Stimulated activated CD8-positive, alpha-beta memory T cell treated with anti-CD3 and anti-CD28 coated beads, Interleukin-4, amount 100 ng/mL, for 4 hours (primary cell): ENCODE measurements at places on chromosomes 2 and 18.

DNA sequence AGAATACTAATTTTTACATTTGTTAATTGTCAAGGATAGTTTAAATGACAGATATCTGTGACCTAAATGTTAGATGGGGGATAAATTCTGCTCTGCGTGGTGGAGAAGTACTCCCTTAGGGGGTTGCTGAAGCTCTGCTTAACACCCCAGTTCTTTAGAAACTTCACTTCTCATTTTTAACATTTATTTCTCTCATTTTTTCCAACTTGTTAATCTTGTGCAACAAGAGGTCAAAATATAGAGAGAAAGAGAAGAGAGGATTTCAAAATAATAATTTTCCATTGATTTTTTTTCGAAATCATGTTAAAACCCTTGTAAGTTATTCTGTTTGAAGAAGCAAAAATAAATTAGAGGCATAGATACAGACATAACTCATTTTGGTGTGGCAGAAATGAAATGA is 61.3 kb upstream of the SLC8A1 start:
- DNase-seq, result no peak

DNA sequence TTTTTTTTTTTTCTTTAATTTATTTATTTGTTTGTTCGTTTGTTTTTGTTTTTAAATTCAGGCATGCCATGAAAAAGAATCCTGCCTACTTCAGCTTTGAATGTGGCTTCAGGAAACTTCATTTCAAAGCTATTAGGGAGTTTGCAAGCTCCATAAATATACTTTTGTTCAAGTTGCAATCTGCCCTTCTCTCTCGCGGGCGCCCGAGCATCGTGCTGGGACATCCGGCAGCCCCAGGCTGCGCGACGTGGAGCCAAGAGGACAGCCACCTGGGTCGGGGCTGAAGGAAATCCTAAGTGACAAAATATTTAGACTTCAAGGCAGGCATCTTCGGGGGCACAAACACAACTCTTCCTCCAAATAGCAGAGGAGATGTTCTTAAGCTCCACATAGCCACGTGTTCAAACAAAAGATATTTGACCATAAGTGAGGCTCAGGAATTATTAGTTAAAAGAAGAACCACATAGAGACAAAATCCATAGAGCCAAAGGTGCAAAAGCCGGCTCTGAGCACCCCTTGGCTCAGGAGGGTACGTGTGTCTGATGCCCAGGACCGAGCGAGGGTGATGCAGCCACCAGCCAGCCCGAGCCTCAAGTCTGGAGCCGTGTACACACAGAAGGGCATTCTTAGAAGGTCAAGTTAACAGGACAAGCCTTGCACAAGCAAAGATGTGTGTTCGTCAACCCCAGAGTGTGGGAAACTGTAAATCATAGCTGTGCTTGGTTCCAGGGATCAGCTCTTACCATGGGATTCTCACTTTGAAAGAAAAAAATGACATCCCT is 256.5 kb upstream of the SALL3 start:
- DNase-seq, result no peak

- DNase-seq, result no peak
Measured at GRCh38 chr2:132462236-132462635, 45.6 kb downstream of the GPR39 start.

DNA sequence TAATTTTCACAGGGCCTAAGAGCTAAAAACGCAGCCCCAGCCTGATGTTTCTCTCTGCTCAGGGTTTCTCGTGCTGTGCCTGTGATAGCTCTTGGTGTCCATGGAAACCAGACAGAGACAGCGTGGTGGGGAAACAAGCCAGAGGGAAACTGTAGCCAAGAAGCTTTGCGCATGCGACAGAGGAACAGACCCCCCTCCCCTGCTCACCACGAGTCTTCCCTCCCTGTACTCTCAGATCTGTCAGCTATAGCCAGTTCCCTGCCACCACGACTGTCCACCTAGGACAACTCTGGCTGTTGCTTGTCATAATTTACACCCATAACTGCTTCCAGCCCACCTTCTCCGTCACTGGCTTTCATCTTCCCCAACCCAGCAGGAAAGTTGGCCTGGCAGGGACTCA is 13.2 kb upstream of the DNAJC27 start:
- no peak for DNase-seq

- no peak for DNase-seq
Measured at GRCh38 chr2:197234671-197235191, 75.8 kb downstream of the ANKRD44 start.

GRCh38 chr2:109081374-109081773 is 47.6 kb upstream of the SH3RF3 start:
- DNase-seq, result no peak

- DNase-seq, result no peak
Measured at GRCh38 chr2:216316743-216317142, 55.5 kb downstream of the MARCHF4 start.

GRCh38 chr2:227623226-227623625 is 5.9 kb downstream of the SCYGR4 start:
- DNase-seq, result no peak

DNA sequence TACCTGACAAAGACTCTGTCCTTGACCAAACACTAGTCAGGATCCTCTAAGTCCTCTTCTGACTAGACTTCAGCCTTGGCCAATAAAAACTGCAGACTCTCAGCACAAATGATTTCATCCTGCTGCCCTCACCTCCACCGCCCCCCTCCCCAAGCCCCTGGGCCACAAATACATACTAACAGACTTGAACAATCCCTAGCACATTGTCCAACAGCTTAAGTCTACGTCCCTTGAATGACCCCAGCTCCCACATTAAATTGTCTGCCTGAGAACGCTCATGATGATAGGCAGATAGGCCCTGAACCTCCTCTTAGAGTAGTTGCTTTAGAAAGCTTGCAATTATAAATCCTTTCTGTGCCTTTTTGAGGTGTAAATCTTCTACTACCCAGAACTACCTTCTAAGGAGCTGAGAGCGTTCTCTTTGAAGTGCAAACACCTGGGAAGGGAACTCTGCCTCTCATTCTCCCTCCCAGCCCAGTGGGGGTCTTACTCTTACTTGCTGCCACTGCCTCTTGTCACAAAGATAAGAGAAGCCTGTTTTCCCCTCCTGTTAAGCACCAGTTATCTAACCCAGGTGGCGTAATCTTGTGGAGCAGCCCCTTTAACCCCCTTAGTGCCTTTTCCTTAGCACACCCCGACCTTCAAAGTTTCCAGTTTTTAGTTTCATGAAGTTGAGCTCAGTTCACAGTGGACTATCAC is 1225.6 kb downstream of the LRP1B start:
- DNase-seq, result no peak

DNA sequence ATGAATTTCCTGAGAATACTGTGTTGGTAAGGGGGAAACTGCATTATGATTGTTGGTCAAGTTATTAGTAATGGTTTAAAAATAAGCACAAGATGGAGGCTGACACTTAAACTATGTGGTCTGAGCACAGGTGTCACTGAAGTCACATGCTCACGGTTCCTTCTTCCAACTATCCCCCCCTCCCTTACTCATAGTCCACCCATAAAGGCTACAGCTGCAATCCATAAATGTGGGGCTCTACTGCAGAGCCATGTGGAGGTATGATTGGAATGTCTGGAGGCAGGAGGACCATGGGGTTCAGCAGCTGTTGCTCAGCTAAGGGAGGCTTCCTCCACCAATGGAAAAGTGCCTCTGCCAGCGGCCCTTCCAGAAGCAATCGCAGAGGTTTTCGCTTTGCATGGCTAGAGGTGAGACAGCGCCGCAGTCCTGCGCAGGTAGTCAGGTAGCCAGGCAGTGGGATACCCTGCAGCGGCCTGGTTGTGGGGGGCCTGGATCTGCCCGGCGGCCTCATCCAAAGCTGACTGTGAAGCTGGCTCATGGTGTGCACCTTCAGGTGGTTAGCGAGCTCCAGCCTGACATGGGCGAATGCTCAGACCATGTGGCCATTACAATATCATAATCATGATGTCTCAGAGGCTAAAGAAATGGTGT is 249.6 kb downstream of the DCDC2C start:
- DNase-seq, result no peak

- no peak for DNase-seq
Measured at GRCh38 chr2:75311521-75311920, 112.2 kb upstream of the TACR1 start.

- DNase-seq, result no peak
Measured at GRCh38 chr2:238714038-238714528, 133.8 kb upstream of the TWIST2 start.

DNA sequence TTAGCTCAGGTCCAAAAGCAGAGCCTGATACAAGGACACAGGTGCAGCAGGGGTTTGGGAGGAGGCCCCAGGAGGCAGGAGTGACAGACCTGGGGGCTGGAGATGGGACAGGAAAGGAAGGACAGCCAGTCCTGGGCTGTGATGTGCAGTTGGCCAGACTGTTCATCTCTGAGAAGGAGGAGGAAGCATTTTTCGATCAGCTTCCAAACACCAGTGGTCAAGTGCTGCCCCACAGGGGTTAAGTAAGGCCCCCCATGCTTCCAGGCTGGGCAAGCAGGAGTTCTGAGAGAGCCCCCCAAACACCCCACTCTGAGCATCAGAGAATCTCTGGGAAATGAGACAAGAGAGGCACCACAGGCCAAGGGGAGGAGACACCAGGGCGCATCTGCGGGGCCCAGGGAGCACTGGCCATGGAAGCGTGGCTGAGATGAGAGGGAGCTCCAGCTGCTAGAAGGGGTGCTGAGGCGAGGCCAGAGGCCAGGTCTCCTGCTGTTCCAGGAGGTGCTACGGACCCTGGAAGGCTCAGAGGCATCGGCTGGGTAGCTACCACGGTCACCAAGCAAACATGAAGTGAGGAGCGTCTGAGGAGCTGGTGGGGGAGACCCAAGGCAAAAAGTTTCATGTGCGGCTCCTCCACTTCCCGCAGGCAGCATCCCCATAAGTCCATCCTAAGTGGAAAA is 5.6 kb upstream of the HDAC4 start:
- no peak for DNase-seq

GRCh38 chr18:48555465-48555995 is 16.7 kb downstream of the CTIF start:
- no peak for DNase-seq

GRCh38 chr2:210539578-210540416 is 16.6 kb upstream of the CPS1 start:
- DNase-seq, result no peak

GRCh38 chr2:30239308-30239985 is 8.1 kb downstream of the LBH start:
- no peak for DNase-seq

DNA sequence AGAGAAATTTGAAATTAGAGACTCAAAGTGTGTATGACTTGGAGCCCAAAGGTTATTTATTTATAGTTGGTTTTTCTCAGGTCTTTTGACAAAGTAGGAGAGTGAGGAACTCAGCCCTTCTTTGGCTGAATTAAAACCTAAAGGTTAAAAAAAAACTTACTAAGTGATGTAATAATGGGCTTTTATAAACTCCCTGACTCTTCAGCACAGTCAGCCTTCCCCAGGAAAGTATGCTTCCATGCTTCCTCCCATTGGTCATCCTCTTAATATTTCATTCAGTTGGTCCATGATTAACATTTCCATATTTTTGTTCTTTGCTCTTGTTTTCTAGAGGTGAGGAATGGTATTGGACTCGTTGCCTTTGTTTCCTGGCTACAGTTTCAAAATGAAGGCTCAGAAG is 7.2 kb downstream of the ARPC2 start:
- DNase-seq, result no peak

GRCh38 chr2:101517758-101518271 is 42.9 kb upstream of the RFX8 start:
- DNase-seq, result no peak

GRCh38 chr2:127320067-127320466 is 26.1 kb upstream of the ERCC3 start:
- no peak for DNase-seq

DNA sequence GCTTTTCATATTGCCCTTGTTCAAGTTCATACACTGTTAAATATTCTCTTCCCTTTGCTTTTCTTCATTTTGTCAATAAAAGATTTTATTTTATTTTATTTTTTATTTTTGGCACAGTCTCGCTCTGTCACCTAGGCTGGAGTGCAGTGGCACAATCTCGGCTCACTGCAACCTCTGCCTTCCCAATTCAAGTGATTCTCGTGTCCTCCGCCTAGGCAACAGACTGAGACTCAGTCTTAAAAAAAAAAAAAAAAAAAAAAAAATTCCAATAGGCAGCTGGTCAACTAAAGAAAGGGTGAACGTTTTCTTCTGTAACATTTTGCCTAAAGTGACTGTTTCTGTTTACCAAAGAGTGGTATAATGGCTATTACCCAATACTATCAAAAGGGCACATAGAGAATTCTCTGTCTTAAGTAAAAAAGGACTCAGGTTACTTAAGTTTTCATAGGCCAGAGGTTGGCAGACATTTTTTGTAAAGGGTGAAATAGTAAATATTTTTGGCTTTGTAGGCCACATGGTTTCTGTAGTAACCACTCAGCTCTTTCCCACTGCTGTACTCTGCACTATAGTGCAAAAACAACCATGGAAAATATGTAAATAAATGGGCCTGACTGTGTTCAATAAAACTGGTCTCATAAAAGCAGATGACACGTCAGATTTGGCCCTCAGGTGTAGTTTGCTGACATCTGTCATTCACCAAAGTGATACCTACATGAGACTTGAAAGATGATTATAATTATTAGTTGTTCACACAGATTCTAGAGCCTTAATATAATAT is 113.4 kb downstream of the MIB1 start:
- DNase-seq, result no peak

DNA sequence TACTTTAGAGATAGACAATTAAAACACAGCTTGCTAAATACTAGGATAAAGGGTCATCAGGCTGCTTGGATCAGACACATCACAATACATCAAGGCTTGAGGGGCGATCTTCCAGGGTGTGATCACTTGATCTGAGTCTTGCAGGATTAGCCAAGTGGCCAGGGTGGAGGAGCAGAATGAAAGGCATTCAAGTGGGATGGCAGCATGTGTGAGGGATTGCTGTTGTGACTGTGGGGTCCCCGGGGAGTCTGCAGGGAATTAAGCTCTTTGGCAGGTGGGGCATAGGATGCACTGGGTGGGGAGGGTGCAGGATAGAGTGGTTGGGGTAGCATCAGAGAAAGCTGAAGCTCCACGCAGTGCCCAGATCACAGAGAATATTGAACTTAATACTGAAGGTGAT is 58.0 kb upstream of the TMEM163 start:
- DNase-seq, result no peak

GRCh38 chr2:56121995-56122394 is 61.8 kb upstream of the CCDC85A start:
- DNase-seq, result no peak

- DNase-seq, result no peak
Measured at GRCh38 chr18:44678725-44679055, 2.0 kb upstream of the SETBP1 start.

GRCh38 chr18:23871410-23871809 is 143.1 kb upstream of the TTC39C start:
- DNase-seq, result peak; percentile 23

DNA sequence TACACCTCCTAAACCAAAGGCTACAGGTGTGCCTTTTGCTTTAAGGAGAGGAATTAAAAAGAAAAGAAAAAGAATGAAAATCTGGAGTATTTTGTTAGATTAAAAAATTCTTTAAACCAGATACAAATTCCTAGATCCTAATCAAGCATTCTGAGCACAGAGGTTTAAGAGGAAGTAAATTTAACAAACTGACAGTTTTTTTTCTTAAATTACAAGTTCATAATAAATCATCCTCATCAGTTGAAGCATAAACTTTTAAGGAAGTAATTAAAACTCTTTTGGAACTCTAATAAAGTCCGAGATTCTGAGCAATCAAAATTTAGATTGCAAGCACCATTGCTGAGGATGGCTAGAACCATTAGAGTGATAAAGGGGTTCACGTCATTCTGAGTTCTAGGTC is 75.1 kb downstream of the POLE4 start:
- no peak for DNase-seq

- no peak for DNase-seq
Measured at GRCh38 chr2:164705412-164706167, 84.3 kb upstream of the GRB14 start.

GRCh38 chr18:60976976-60977375 is 356.3 kb upstream of the CDH20 start:
- DNase-seq, result no peak
